Aortic smooth muscle cell (primary cell): ENCODE measurements at places on chromosomes 12 and 14. TPM values are rescaled to one million over a fixed set of nuclear protein-coding genes. Genes with fewer than 3 reads are reported as not detected.

The RND1 gene
- 0.40 and 0.62 TPM in 2 replicates for total RNA-seq

The SPIC gene
- not detected in 2 replicates for total RNA-seq

The GNB3 gene
- total RNA-seq = 1.6 and 1.8 TPM in 2 replicates

The KLHDC2 gene
- 109 and 131 TPM in 2 replicates for total RNA-seq

The PSEN1 gene
- 47.4 and 51.8 TPM in 2 replicates for total RNA-seq

The TMEM117 gene
- 4.2 and 6.7 TPM in 2 replicates for total RNA-seq

The C14orf93 gene
- 6.2 and 7.5 TPM in 2 replicates for total RNA-seq

The TMBIM4 gene
- 67.8 and 81.3 TPM in 2 replicates for total RNA-seq

The CLEC4E gene
- not detected in 2 replicates for total RNA-seq

The EPS8 gene
- total RNA-seq = 204 and 244 TPM in 2 replicates

The KITLG gene
- 112 and 124 TPM in 2 replicates for total RNA-seq

The SERPINA3 gene
- total RNA-seq = 0.81 and 1.6 TPM in 2 replicates

The ASCL1 gene
- total RNA-seq = not detected in 2 replicates

The SPX gene
- total RNA-seq = 0.25 and 0.26 TPM in 2 replicates

The ENDOU gene
- 0.40 and 0.81 TPM in 2 replicates for total RNA-seq

The ZDHHC22 gene
- not detected in 2 replicates for total RNA-seq

The PLBD1 gene
- 2.0 and 2.1 TPM in 2 replicates for total RNA-seq

The GPD1 gene
- 0.13 and 0.44 TPM in 2 replicates for total RNA-seq

The HOTAIR gene
- not detected in 2 replicates for total RNA-seq
